ENCODE measurements at places on chromosomes 5 and 9.

GRCh38 chr9:127826253-127826913 is 23.7 kb downstream of the FPGS start:
- no peak for DNase-seq

- DNase-seq = no peak
Observed at GRCh38 chr9:27808864-27809263, 235.6 kb upstream of the C9orf72 start.

DNA sequence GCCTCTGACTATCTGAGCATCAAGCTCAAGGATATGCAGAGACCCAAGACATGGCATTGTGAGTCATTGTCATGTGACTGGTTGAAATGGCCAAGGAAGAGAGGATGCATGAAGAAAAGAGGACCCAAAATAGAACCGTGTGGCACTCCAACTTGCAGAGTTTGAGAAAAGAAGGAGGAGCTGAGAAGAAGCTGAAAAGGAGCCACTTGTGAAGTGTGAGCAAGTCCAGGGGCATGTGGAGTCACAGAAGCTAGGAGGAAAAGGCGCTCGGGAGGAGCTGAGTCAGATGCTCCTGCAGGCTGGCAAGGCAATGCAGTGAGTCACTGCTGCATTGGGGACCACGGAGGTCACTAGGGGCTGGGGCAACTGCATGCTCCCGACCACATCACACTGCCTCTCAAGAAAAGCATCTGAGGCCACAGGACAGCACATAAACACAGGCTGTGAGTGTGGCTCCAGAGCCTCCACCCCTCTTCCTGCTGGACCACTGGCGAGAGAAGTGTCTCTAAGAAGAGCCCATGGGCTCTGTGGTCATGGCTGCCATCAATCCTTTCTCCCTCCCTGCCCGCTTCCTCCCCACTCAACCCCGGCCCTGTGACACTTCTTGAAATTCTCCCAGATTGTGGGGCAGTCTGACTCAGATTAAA is 197.6 kb downstream of the DRD1 start:
- no peak for DNase-seq

DNA sequence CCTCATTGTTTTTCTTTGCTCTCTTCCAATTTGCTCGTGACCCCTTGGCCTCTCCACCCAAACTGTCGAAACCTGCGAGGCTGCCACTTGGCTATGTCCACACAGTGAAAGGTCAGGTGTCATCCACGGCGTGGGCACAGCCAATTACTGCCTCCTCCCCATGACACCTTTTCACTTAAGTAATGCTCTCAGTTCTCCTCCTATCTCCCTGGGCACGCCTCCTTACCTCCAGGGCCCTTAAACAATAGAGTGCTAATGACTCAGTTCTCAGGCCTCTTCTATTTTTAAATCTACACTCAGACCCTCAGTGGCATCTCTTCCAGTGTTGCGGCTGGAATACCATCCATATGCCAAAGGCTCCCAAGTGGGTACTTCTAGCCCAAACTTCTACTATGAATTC is 256.8 kb downstream of the ROR2 start:
- DNase-seq = no peak

DNA sequence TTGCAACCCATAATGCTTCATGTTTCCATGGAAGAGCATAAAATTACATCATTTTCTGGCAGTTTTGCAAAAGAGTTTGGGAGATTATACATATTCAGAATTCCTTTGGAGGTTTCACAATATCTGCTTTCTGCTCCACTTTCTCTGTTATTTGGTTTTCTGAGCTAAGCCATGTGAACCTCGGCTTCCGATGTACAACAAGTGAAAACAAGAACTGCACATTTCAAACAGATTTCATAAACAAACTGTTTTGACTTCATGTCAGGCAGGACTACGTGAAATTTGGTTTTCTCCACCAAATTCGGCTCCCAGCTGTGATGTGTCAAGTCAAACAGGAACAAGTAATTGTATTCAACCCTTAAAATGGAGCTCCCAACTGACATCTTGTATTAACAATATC is 609.8 kb downstream of the IRX1 start:
- DNase-seq = no peak

DNA sequence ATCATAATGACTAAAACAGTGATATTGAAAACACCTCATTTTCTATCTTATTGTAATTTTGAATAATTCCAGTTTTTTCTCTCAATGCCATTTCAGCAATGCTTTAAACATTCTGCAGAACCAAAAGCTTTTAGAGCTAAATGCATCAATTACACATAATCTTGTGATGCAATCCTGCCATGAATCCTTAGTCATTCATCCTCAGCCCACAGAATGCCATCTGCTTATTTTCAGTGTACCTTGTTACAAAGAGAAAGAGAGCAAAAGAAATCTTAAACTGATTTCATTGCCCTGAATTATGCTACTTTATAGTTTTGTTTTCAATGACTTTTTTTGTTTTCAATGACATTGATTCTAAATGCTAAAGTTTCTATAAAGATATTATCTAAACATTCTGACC is 1234.8 kb upstream of the C9orf72 start:
- DNase-seq = no peak

GRCh38 chr5:96344678-96345577 is 88.1 kb downstream of the PCSK1 start:
- DNase-seq = peak; percentile 29

- no peak for DNase-seq
Observed at GRCh38 chr5:149320791-149321330, 24.4 kb upstream of the GRPEL2 start.

- DNase-seq = no peak
Observed at GRCh38 chr5:148807851-148808250, 18.6 kb upstream of the ADRB2 start.

DNA sequence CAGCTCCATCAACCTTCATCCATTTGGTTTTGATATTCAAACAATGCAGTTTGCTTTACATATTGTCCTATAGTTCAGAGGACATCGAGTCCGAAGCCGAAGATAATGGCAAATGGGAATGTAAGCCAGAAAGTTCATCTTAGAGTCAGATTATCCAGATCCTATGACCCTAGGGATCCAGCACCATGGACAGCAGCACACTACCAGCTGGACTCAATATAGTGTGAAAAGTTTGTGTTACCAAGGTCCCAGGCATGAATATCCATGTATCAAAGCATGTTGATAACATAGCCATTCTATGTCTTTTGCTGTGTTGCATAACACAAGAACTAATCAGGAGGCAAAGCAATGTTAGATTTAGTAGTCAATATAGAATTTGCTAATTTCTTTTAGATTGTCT is 46.3 kb downstream of the FSTL4 start:
- no peak for DNase-seq

DNA sequence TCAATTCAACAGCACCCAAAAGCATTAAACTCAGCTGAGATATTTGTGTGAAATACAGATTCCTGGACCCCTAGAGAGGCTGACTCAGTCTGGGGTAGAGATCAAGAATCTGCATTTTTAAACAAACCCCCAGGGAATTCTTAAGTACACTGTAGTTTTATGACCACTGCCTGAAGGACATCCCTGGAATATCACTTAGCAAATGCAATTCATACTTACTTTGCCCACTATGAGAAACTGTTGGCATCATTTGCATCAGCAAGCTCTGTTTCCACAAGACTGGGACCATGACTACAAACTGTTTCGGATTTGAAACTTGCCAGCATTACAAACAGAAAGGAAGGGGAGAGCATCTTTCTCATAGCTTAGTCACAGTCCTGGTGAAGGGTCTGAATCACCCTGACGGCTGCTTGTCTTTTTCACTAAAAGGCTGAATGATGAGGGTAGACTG is 63.7 kb downstream of the MLLT3 start:
- DNase-seq = no peak

GRCh38 chr9:136156209-136157120 is 37.8 kb upstream of the TMEM250 start:
- DNase-seq = no peak

DNA sequence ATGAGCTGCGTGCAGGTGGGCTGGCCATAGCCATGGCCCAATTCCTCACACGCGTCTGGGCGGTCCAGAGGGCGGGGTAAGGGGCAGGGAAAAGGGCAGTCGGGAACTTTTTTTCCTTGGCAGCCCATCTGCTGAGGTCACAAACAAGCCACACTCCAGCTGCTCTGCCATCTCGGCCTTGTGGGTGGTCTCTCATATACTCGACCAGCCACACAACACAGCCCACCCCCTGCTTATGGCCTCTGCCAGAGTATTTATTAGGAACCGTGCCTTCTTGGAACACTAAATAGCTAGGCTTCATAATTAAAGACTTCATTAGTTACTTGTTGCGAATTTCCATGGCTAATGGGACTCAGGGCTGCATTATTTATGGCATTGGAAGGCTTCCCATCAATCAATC is 98.5 kb upstream of the LHFPL2 start:
- no peak for DNase-seq

DNA sequence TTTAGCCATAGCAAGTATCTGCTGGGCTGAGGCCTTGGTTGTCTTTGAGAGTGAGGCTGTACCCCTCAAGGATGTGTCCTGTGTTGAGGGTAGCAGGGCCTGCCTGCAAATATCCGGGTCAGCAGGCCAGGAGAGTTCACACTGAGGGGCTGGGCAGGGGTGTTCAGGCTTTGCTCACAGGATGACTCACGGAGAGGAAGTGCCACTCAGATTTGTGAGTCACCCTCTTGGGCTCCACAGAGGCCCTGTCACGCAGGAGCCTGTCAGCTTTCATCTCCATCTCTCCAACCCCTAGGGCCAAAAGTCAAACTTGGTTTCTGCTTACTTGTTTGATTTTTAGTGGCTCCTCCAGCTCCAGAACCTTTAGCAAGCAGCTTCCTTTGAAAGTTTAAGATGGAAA is 211.5 kb downstream of the SEC61B start:
- peak; percentile 69 for DNase-seq

DNA sequence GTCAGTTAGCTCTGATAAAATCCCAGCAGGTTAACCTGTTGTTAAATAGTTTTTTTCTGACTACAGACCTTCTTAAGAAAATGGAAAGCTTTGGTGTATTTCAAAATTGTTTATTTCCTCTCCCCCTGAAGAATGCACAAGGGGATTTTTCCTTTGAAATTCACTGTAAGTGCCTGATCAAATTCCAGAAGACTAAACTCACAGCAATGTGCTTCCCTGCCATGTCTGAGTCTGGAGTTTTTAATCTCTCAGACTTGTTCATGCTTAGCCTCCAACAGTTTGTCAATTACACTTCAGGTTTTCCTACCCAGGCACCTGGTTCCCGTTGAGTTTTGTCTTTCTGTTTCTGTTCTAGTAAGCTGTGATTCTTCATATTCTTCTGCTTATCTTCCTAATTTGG is 961.6 kb upstream of the CDH18 start:
- no peak for DNase-seq

- no peak for DNase-seq
Observed at GRCh38 chr9:128552744-128553440, 505 bp downstream of the SPTAN1 start.

Data from GM13977 (cell line).